CD4-positive, alpha-beta T cell treated with Interleukin-6 for 4 hours (primary cell): ENCODE measurements at places on chromosomes 7 and 10.

- DNase-seq = no peak
Measured at GRCh38 chr7:46756996-46757395, 824.9 kb downstream of the TNS3 start.

GRCh38 chr7:158538156-158538946, 49.3 kb downstream of the PTPRN2 start:
- no peak for DNase-seq

- DNase-seq = no peak
Measured at GRCh38 chr10:86446440-86446839, 75.2 kb downstream of the WAPL start.

GRCh38 chr7:87473986-87474385, 1.5 kb downstream of the ABCB4 start:
- DNase-seq = no peak

GRCh38 chr7:143000648-143001047, 26.3 kb downstream of the OR9A2 start:
- no peak for DNase-seq

DNA sequence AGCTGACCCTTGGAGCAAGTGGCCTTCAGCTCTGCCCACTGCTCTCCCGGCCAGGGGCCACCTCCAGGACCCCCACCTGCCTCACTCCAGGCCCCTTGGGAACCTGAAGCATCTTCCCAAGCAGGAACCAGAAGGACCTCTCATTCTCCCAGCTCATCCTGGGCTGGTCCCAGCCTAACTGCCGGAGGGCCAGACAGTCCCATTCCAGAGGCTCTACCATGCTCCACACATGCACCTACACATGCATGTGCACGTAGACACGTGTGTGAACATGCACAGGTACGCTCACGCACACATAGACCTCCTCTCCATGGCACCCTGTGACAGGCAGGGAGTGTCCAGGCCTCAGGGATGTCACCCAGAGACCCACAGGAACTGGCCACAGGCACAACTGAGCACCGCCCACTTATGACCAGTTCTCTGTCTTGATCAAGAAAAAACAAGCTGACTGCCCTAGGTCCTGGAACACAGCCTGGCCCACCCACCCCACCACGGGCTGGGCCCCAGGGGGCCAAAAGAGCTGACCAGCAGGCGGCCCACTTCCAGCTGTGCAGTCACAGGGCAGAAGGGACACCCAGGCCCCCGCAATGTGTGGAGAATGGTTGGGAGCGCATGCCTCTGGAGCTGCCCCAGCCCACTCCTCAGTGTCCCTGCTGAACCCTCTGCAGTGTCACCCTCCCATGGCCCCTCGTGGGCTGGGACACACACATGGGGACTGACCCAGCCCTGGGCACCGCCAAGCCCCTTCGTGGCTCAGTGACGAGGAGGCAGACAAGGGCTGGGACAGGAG, 43.4 kb downstream of the CAMK2B start:
- no peak for DNase-seq

GRCh38 chr7:18788026-18788425, 292.5 kb downstream of the HDAC9 start:
- no peak for DNase-seq

DNA sequence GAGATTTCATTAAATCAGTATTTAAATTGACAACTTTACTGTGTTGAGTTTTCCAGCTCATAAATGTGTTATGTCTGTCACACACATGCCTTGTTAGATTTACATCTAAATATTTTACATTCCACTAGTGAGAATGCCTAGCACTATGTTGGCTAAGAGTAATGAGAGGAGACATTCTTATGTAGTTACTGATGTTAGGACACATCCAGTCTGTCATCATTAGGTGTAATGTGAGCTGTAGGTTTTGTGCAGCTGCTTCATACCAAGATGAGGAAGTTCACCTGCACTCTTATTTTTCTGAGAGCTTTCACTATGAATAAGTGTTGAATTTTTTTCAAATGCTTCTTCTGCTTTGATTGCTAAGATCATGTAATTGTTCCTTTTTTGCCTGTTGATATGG, 218.0 kb upstream of the IGFBP3 start:
- DNase-seq = no peak

DNA sequence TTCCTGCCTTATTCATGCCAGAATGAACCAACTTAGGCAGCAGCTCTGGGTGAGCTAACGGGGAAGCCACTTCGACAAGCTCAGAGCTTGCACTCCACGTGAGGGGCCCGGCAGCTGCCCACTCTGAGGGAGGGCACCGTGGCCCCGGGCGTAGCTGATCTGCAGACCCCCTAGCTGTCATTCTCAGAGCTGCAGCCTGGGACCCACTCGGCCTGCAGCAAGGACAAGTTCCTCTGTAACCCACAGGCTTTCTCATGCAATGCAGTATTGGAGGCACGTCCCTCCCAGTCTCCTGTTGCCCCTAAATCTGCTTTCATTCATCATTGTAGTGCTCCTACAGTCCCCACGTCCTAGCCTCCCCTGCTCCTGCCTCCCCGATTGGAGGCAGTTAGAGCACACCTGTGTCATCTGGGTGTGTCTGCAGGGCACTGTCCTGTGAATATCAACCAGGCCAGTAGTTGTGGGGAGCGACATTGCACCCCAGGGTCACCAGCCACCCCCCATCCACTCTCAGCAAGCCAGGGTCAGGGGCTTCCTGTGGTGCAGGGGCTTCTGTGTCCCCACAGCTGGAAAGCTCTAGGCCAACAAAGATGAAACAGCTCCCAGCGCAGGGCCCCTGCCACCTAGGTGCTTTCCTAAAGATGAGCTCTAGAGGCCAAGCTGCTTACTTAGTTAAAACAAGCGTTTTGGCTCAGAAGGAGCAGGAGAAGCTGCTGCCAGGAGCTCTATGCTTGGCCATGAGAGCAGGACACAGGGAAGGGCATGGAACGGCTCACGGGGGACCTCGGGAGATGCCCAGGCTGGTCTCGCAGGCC, 333.6 kb downstream of the ADARB2 start:
- DNase-seq = no peak

- no peak for DNase-seq
Measured at GRCh38 chr7:36316319-36316718, 73.3 kb upstream of the ANLN start.

- DNase-seq = no peak
Measured at GRCh38 chr7:95688931-95689495, 83.3 kb upstream of the DYNC1I1 start.

DNA sequence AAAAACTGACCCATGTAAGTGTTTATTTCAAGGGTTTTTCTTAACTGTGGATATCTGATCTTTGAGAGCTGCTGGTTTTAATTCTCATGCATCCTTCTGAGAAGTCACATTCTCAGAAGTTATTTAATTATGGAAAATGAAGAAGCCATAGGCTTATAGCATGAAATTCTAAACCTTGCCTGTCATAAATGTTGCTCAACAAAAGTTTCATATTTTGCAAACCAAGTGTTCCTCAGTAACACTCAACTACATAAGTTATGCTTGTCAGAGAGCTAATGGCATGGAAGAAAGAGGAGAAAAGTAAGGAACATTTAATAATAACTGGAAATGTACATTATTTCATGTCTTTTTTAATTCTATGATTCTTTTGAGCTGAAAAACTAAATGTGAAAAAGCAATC, 78.6 kb upstream of the MPP7 start:
- no peak for DNase-seq

GRCh38 chr7:31995134-31995533, 75.1 kb downstream of the PDE1C start:
- DNase-seq = no peak

- no peak for DNase-seq
Measured at GRCh38 chr7:27239387-27240014, 3.1 kb upstream of the EVX1 start.

DNA sequence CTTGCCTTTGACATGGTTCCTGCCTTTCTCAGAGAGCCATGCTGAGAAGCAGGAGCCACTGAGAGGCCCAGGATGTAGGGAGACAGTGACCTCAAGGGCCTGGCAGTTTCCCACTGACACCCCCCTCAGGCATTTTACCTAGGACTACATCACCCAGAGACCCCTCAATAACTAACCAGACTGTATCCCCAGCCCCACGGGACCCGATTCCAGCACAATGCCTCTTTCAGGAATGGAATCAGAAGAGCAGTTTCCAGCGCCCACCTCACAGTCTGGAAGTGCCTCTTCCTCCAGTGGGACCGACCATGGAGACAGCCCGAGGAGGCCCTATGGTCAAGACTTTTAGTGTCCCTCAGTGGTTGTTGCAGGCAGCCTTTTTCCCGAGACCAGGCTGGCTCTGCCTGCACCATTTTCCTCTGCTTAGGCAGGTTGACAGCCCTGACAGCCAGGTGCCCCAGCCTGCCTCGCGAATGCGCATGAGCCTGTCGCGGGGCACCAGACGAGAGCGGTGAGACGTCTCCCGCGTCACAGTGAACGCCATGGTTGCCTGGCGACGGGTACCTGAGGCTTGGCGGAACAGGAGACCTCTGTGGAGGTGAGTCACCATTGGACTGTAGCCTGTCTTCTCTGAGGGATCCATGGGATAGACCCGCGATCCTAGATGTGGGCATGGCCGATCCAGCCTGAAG, 28.4 kb upstream of the ZNF273 start:
- no peak for DNase-seq

GRCh38 chr7:134561-135256, 57.7 kb upstream of the FAM20C start:
- no peak for DNase-seq

- DNase-seq = no peak
Measured at GRCh38 chr10:109280837-109281236, 642.5 kb downstream of the XPNPEP1 start.

DNA sequence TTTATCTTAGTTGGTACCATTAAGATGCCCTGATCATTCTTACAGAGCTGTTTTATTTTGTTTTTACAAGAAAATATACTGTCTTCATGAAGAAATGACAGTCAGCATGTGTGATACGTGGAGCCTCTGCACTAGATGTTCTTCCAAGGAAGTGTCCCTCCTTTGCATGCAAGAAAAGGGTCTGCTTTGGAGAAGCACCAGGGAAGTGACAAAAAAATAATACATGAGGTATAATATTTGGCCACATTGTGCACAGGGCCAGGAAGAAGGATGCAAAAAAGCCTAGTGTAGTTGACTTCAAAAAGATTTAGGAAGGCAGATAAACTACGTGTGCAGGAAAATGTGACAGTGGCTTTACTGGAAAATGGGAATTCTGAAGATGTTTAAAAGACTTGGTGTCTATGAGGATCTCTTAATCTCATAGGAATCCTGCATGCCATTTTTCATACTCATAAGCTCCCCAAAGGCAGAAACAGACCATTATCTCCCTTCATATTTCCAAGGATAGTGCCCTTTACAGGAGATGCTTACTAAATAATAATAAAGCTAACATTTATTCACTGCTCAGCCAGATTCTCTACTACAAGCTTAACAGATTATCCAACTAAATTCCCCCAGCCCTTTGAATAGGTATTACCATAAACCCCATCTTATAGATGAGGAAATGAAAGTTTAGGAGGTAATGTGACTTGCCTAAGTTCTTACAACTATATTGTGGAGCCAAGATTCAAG, 284.2 kb downstream of the HPSE2 start:
- DNase-seq = no peak

DNA sequence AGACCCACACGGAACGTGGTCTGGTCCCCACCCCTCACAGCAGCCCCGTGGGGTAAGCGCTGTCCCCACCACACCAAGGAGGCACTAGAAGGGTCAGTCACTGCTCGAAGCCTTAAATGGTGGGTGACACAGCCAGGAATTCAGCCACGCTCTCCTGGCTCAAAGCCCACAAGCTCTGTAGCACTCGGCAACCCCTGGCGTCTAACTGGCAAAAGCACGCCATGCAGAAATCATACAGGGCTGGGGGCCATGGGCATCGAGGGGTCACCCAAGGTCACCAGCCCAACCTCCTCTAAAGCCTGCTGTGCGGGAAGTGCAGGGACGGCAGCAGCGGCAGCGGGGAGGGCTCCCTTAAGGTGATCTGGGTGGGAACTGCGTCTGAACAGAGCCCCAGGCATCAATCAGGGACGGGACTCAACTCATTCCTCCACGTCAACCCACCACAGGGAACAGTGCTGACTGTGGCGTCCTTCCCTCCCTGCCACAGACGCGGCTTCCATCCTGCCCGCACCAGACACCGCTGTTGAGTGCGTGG, 7.8 kb downstream of the GPER1 start:
- no peak for DNase-seq

- DNase-seq = peak; percentile 31
Measured at GRCh38 chr10:101840102-101840684, 3.4 kb downstream of the KCNIP2 start.

DNA sequence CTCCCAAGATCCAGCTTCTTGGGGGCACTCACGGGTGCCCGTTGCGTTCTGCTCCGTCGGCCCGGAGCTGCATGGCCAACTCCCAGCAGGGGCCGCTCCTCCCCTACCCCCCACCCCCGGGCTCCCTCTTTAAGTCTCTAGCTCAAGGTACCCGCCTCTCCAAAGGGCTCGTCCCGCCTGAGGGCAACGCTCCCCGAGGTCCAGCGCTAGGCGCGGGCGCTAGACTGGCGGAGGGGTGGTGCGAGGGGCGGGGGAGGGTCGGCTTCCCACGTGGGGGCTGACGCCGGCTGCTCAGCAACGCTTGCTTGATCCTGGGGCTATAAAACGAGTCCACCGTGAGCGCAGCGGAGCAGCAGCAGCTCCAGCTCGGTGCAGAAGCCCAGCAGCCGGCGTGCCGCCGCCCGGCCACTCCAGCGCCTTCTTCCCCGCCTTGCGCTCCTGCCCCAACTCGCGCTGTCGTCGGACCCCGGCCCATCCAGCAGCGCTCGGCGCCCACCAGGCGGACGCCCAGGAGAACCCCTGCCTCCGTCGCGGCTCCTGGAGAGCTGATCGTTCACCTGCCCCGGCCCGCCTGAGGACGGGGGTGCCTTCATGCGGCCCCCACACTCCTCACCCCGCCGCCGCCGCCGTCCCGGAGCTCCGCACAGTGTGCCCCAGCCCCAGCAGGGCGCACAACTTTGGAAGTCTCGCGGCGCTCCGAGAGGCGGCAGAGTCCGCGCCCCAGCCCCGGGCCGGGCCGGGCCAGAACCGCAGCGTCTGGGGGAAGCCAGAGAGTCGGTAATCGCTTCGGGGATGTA, at the start of gene ADRA2A:
ADRA2A (plus strand) TSS at position 348 of the 797 bp plus-strand sequence. CDS start 968 bp downstream, outside the sequence.
- DNase-seq = peak; percentile 9

DNA sequence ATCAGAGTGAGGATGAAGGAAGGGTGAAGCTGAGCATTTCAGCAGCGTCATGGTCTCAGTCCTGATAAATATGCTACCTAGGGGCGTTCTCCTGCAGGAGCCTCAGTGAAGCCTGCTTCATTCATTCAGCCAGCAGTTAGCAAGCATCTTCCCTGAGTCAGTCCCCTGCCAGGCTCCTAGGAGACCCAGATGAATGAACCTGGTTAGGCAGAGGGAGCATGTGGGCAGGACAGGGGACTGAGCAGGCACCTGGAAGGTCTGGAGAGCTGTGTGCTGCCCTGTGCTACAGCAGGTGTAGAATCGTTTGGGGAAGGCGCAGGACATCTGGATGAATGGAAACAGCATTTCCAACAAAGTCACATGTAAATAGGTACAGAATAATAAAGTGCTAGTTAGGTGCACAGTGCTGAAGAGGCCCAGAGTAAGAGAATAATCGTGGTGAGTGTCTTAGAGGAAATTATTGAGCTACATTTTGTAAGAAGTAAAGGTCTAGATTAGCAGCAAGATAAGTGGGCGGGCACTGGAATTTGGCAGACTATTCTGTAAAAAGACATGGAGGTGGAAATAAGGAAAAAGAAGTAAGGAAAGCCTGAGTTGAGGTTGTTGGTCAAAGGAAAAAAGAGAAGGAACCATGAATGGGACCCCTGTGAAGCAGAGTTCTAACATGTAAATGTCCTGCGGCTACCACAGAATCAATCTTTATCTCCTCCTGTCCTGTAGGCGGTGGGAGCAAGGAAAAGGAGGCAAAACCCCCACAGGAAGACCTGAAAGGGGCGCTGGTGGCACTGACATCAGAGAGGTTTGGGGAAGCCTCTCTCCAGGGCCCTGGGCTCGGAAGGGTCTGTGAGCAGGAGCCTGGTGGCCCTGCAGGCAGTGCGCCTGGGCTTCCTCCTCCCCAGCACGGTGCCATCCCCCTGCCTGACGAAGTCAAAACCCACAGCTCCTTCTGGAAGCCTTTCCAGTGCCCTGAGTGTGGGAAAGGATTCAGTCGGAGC, 12.0 kb downstream of the ZSCAN25 start:
- DNase-seq = no peak
